CD4-positive, alpha-beta T cell (primary cell): ENCODE measurements at places on chromosomes 5 and 9. TPM values are rescaled to one million over a fixed set of nuclear protein-coding genes. Genes with fewer than 3 reads are reported as not detected.

- no peak within 1 kb of the TSS for H3K4me3 ChIP-seq
- H3K27me3 ChIP-seq, result peaks cover 61% of the 10 kb centered on the region
- no peaks in the 10 kb centered on the region for H3K4me1 ChIP-seq
- H3K27ac ChIP-seq, result no peak within 1 kb of the TSS
- no peaks in the 10 kb centered on the region for H3K36me3 ChIP-seq
These were observed at the start of gene DMRT1 for GRCh38 chr9:841371-842209. DMRT1 (plus strand) TSS chr9:841697; CDS start chr9:841839, 142 bp downstream.

DNA sequence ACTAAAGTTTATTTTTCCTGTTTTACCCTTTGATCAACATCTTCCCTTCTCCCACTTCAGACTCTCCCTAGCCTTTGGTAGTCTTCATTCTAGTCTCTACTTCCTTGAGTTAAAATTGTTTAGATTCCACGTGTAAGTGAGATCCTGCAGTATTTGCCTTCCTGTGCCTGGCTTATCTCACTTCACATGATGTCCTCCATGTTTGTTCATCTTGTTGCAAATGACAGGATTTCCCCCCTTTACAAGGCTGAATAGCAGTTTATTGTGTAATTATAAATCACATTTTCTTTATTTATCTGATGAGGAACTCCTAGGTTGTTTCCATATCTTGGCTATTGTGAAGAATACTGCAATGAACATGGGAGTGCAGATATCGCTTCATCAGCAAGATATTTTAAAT, 461.7 kb downstream of the CHSY3 start:
- no peaks in the 10 kb centered on the region for H3K27me3 ChIP-seq
- no peaks in the 10 kb centered on the region for H3K36me3 ChIP-seq
- H3K27ac ChIP-seq, result no peak overlapping the region
- no peak for DNase-seq

DNA sequence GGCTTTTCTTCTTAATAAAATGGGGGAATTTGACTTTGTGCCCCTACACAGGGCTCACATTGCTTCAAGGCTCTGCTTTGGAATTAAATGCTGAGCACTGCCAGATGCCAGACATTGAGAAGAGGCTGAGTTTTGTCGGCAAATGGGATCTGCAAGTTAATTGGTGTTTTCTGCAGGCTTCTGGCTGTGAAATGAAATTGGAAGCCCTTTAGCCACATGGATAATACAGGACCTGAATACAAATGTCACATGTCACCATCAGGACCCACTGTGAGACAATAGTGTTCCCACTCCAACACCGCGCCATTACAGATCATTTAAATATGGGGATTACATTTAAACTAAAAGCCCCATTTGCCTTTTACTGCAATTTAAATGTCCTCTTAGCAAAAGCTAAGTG, 164.4 kb downstream of the ZSWIM6 start:
- H3K27me3 ChIP-seq, result no peaks in the 10 kb centered on the region
- no peak for DNase-seq
- H3K4me3 ChIP-seq, result no peak overlapping the region
- no peak overlapping the region for H3K27ac ChIP-seq
- H3K36me3 ChIP-seq, result peaks cover 3% of the 10 kb centered on the region

DNA sequence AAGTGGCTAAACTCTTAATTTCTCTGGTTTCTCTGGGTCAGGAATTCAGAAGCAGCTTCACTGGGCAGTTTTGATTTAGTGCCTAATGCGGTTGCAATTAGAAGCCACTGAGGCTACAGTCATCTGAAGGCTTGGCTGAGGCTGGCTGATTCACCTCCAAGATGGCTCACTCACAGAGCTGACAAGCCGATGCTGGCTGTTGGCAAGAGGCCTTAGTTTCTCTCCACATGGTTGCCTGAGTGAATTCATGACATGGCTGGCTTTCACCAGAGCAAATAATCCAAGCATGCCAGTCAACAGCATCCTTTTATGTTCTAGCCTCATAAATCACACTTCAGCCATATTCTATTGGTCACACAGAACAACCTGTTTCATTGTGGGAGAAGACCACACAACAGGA, 2.8 kb upstream of the CDK7 start:
- H3K4me3 ChIP-seq, result no peak overlapping the region
- no peak overlapping the region for H3K27ac ChIP-seq
- H3K4me1 ChIP-seq, result peaks cover 16% of the 10 kb centered on the region
- no peaks in the 10 kb centered on the region for H3K27me3 ChIP-seq
- DNase-seq, result no peak

DNA sequence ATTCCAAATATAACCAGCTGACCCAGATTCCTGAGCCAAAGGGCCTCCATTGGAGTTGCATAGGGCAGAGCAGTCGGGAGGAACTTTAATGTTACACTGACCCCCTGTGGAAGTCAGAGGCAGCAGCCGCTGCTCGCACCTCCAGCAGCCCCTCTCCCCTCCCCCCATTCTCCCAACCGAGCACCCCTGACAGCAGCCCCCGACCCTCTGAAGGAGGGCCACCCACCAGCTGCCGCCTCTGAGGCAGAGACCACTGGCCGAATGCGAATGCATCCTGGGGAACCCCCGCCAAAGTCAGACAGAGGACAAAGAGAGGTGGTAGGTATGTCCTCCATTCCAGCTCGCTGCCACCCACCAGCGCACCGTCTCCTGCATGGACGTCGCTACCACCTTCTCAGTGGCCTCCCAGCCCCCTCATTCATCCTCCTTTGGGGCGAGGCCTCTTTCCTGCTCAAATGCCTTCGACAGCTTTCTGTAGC, 231.0 kb downstream of the CDK5RAP2 start:
- no peak for DNase-seq
- H3K36me3 ChIP-seq, result no peaks in the 10 kb centered on the region
- H3K27me3 ChIP-seq, result no peaks in the 10 kb centered on the region

- H3K27me3 ChIP-seq, result no peaks in the 10 kb centered on the region
- no peak for DNase-seq
- H3K27ac ChIP-seq, result no peak overlapping the region
- no peaks in the 10 kb centered on the region for H3K36me3 ChIP-seq
These were observed 659.4 kb upstream of the ADAMTS16 start for GRCh38 chr5:4480528-4481349.

DNA sequence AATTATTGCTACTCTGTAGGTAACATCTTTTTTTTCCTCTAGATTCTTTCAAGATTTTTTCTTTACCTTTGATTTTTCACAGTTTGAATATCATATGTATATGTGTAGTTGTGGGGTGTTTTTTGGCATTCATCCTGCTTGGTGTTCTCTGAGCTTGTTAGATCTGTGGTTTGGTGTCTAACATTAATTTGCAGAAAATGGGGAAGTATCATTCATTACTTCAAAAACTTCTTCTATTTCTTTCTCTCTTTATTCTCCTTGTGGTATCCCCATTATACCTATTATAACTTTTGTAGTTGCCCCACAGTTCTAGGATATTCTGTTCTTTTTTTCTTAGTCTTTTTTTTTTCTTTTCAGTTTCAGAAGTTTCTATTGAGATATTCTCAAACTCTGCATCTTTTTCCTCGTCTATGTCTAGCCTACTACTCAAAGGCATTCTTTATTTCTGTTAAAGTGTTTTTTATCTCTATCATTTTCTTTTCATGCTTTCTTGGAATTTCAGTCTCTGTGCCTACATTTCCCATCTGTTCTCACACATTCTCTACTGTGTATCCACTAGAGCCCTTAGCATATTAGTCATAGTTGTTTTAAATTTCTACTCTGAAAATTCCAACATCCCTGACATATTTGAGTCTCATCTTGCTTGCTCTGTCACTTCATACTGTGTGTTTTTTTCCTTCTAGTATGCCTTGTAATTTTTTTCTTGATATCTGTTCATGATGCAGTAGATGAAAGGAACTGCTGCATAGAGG, 60.1 kb upstream of the GNA14 start:
- no peaks in the 10 kb centered on the region for H3K36me3 ChIP-seq
- no peak overlapping the region for H3K4me3 ChIP-seq
- H3K27me3 ChIP-seq, result no peaks in the 10 kb centered on the region
- no peak for DNase-seq

DNA sequence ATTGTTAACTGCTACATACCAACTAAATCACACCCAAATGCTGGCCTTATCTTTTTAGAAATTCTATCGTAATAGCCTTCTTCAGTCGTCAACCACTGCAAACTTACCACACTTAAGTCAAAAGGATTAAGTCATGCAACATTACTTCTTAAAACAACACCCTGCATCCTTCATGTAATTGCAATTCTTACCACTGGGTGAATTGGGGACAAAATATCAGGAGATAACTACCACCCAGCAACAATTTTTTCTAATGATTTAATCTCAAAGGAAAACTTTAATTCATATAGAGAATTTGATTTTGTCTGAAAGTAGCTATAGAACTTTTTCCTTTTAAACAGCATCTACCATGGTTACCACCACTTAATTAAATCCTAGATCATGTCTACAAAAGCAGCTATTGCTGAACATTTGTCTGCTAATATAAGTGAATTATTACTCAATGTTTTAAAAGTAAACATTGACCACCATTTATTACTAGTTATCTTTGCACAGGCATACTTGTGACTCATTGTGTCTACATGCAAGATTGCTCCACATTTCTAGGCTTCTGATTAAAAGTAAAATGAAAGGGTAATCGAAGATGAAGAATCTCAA, 10.5 kb downstream of the MLLT3 start:
- no peak for DNase-seq
- no peaks in the 10 kb centered on the region for H3K4me1 ChIP-seq
- no peak overlapping the region for H3K4me3 ChIP-seq
- H3K27me3 ChIP-seq, result no peaks in the 10 kb centered on the region
- H3K27ac ChIP-seq, result no peak overlapping the region
- no peaks in the 10 kb centered on the region for H3K36me3 ChIP-seq

The FCN2 gene
- total RNA-seq, result not detected

The MEGF10 gene
- total RNA-seq, result not detected

The ZDHHC12 gene
- total RNA-seq, result 22.0 TPM

The PCDHB4 gene
- not detected for total RNA-seq
